Hematopoietic multipotent progenitor cell (in vitro differentiated cells): ENCODE measurements at places on chromosomes 5 and 9. TPM values are rescaled to one million over a fixed set of nuclear protein-coding genes. Genes with fewer than 3 reads are reported as not detected.
A peak's percentile ranks its signal among the peaks of the same experiment; 100 is the strongest.

DNA sequence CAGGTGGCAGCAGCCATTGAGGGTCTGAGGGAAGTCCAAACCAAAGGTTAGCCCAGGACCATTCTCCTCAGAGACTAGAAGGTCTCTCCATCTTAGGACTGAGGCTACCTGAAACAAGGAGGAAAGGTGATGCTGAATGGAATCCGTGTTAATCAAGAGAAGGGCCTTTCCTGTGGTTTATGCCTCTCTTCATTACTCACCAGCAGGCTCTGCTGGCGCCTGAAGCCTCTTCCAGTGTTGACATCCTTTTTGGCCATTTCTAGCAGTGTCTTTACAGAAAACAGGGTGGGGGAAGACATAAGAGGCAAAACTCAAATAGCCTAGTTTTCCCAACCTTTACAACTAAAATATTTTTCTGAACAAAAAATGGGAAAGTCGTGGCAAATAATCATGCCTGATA is 98.0 kb downstream of the ENC1 start:
- no peak for DNase-seq

- no peak for DNase-seq
Observed at GRCh38 chr9:79603222-79603920, 31.6 kb downstream of the TLE4 start.

- DNase-seq, result no peak
Observed at GRCh38 chr5:170397059-170397458, 7.9 kb upstream of the KCNMB1 start.

DNA sequence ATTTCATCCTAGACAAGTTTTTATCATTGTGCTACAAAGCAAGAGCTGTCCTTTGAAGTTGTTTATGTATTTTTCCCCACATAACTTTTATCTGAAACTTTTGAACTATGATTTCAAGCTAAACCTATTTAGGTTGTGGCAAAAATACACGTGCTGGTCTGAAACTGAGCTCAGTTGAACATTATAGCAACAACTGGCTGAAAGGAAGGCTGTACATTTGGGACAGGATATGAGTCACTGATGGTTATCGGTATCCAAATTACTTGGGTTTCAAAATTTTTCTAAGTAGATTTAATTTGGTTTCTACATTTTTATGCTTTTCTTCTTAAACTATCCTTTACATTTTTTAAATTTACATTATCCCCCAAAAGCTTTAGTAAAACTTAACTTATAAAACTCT is 627.3 kb upstream of the NUDT12 start:
- DNase-seq, result no peak

GRCh38 chr5:138753794-138754698 is 821 bp downstream of the CTNNA1 start:
- peak; percentile 62 for DNase-seq

- no peak for DNase-seq
Observed at GRCh38 chr5:43548358-43548757, 8.5 kb downstream of the PAIP1 start.

DNA sequence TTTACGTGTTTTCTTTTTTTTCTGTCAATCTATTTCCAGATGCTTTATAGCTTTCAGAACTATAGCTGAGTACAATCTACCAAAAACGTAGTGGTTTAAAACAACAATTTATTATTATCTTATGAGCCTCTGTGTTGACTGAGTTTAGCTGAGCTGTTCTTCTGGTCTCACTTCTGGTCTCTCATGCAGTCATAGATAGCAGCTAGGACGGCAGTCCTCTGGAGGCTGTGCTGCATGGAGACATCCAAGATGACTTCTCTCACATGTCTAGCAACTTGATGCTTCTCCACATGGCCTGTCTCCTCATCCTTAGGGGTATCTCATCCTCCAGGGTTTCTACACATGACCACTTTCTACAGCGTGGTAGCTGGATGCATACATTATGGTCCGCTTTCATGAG is 22.0 kb upstream of the RAD23B start:
- no peak for DNase-seq

- DNase-seq, result peak; percentile 10
Observed at GRCh38 chr5:135482381-135482933, 30.3 kb upstream of the TIFAB start.

- DNase-seq, result no peak
Observed at GRCh38 chr9:110541950-110542349, 37.6 kb downstream of the SVEP1 start.

DNA sequence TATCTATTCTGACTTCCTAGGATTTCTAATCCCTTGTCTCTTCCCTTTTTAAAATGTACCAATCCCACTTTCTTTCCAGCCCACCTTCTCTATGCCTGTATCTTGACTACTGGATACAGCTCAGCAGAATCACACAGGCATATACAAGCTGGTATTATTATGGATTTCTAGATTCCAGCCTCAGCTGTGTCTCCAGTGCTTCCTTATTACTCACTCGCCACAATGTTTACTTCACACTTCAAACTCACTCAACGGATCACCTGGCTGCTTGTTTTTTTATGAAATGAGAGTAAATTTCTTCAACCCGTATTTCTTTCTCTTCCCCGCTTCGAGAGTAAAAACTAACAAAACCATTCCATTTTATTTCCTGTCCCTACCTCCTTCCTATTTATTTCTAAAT is 38.8 kb downstream of the CWC27 start:
- no peak for DNase-seq

DNA sequence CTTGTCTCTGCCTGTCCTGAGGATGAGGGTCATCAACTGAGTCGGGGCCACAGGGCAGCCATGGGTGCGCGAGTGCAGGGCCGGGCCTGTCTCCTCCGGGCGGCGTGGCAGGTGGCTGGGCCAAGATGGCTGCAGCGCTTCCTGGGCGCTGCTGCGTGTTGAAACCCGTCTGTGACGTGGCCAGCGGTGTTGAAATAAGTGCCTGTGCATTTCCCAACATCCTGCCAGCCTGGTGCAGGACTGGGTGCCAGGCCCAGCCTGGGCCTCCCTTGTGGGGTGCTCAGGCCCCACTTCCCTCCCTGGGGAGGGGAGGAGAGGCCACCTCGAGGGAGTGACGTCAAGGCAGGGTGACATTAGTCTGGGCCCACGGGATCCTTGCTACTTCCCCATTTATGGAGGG is 45.5 kb downstream of the RXRA start:
- DNase-seq, result no peak

DNA sequence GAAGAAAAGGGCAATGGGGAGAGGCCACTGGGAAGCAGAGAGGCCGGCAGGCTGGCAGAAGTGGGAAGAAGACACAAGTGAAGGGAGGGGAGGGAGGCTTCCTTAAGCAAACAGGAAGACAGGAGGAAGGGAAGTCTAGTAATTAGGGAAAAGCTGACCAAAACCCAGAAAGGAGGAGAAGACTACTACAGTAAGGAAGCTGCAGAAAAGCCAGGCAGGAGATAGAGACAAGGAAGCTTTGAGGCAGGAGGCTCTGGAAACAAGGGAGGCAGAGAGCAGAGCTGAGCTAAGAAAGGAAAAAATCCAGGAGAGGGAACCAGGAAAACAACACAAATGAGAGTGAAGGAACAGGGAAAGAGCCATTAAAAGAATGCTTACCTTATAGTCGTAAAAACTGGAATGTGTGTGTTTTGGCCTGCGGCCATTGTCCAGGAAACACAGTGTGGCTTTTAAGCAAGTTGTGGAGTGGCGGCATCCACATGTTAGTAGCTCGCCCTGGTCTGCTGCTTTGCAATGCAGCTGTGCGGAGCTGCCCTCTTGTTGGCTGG is 317.1 kb upstream of the CLINT1 start:
- no peak for DNase-seq

DNA sequence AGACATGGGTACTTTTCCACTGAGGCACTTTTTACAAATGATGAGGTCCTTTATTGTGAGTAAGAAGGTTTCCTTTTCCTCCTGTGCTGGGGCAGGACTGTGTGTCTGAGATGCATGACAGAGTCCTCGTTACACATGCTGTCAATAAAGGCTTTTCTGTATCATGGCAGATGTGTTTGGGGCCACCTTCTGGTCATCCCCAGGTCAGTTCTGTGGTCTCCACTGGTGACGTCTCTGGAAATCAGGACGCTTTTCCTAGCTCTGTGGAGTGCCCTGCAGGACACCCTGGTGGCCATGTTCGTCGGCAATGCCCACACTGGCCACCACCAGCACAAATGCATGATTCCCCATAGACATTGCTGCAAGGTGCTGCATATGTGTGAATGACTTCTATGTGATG is 2.8 kb downstream of the CMBL start:
- DNase-seq, result no peak

- no peak for DNase-seq
Observed at GRCh38 chr9:24820196-24820595, 274.5 kb upstream of the IZUMO3 start.

- no peak for DNase-seq
Observed at GRCh38 chr5:63843190-63843589, 119.1 kb downstream of the HTR1A start.

DNA sequence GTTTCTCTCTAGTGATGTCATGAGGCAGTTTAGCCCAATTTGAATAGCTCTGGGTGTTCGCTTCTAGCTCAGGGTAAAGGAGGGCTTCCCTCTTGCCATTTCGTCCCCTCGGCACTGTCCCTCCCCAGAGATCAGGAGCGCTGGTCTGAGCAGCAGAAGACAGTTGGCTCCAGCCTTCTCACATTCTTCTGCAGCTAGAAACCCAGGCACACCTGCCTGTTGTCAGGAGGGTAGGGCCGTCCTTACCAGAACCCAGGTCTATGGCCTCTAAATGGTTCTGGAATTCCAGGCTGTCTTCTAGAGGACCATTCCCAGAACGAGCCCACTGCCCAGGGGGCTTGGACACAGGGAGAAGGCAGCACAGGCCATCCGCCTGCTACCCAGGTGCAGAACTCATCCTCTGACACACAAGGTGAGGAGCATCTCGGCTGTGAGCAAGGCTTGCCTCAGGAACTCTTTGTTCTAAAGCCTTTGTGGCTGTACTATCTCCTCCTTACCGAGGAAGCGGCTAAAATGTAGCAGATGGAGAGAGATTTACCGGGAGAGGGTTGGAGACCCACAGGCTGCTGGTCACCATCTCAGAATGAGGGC is 255.6 kb upstream of the IRX2 start:
- DNase-seq, result no peak

- DNase-seq, result no peak
Observed at GRCh38 chr9:12853051-12853450, 78.2 kb downstream of the LURAP1L start.

GRCh38 chr5:14665949-14666348 is 1.4 kb downstream of the OTULIN start:
- peak; percentile 55 for DNase-seq

DNA sequence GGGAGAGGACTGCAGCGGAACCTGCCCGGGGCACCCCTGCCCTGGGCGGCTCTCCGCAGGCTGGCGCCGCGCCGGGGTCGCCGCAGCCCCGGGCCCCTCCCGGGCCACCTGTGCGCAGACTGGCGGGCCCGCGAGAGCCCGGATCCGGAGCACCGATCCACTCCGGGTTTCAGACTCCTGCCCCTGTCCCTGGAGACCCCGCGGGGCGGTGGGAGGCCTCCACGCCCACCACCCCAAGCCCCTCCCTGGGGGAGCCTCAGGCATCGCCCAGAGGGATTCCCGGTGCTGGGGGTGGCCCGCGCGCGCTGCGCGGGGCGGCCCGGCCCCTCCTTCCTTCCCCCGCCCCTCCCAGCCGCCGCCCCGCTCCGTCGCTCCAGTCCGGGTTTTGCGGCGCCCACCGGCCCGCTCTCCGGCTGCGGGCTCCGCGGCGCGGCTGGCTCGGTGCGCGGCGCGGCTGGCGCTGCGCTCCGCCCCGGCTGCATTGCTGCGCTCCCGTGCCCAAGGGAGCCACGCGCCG is at the start of gene UNC5A:
Gene UNC5A (plus strand): TSS at position 479 of the 517 bp plus-strand sequence. CDS start 192 bp downstream, outside the sequence.
- peak; percentile 17 for DNase-seq

GRCh38 chr5:2475902-2476301 is 275.6 kb downstream of the IRX2 start:
- no peak for DNase-seq

GRCh38 chr5:178277346-178277745 is 44.7 kb upstream of the PHYKPL start:
- DNase-seq, result no peak

- no peak for DNase-seq
Observed at GRCh38 chr5:18097817-18098216, 463.6 kb downstream of the TAF11L14 start.

- no peak for DNase-seq
Observed at GRCh38 chr9:26746357-26747072, 146.1 kb downstream of the CAAP1 start.

- DNase-seq, result no peak
Observed at GRCh38 chr9:76161106-76161505, 233.1 kb downstream of the RFK start.

DNA sequence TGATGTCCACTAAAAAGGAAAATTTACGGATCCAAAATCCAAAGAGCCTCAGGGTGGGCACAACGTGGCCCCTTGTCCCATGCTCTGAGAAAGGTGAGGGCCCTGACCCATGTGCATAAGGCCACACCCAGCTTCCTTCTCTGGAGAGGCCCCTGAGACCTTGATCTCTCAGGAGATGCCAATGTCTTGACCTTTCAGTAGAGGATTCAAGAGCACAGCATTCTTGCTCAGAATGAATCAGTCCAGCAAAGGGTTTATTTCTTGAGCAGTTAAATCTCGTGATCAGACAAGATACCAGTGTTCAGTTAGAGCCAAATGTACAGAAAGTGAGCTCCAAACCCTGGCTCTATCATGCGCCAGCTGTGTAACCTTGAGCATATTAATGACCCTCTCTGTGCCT is 115.9 kb upstream of the DAPK1 start:
- DNase-seq, result no peak

DNA sequence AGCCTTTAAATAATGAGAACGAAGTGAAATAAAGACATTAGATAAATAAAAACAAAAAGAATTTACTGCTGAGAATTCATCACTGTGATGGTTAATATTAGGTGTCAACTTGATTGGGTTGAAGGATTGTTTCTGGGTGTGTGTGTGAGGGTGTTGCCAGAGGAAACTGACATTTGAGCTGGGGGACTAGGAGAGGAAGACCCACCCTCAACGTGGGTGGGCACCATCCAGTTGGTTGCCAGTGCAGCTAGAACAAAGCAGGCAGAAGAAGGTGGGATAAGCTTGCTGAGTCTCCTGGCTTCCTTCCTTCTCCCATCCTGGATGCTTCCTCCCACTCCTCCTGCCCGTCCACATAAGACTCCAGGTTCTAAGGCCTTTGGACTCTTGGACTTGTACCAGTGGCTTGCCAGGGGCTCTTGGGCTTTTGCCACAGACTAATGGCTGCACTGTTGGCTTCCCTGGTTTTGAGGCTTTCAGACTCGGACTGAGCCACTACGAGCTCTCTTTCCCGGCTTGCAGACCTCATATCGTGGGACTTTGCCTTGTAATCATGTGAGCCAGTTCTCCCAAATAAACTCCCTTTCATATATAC is 43.7 kb upstream of the ABL1 start:
- DNase-seq, result no peak

GRCh38 chr9:70044490-70045307 is 1.1 kb downstream of the MAMDC2 start:
- DNase-seq, result no peak

- DNase-seq, result no peak
Observed at GRCh38 chr5:612498-613424, 621 bp downstream of the CEP72 start.

- DNase-seq, result no peak
Observed at GRCh38 chr5:146766013-146766412, 112.5 kb downstream of the PPP2R2B start.

The IQGAP2 gene
- total RNA-seq, result 86.2 TPM

The TMEM267 gene
- 4.3 TPM for total RNA-seq

The HAVCR1 gene
- total RNA-seq, result 0.54 TPM

The PCDHGA8 gene
- total RNA-seq, result 0.54 TPM

The SAXO1 gene
- total RNA-seq, result under 0.01 TPM

The SPEF2 gene
- total RNA-seq, result 4.0 TPM

The EQTN gene
- not detected for total RNA-seq

The LCN1 gene
- not detected for total RNA-seq

The LHX6 gene
- 0.81 TPM for total RNA-seq

The PCDHGB1 gene
- total RNA-seq, result 0.27 TPM

The SNCAIP gene
- 0.54 TPM for total RNA-seq

The APC gene
- total RNA-seq, result 37.2 TPM

The SPINK4 gene
- not detected for total RNA-seq
